Spinal cord (tissue), 10 donors: ENCODE measurements at places on chromosomes 16 and 17. TPM values are rescaled to one million over a fixed set of nuclear protein-coding genes. Genes with fewer than 3 reads are reported as not detected.

- no peak for DNase-seq
Observed at GRCh38 chr16:66207139-66207882, 159.2 kb upstream of the CDH5 start.

GRCh38 chr17:42309986-42310786, 21.9 kb downstream of the STAT5A start:
- no peak for DNase-seq

- no peak for DNase-seq
Observed at GRCh38 chr16:80875616-80876015, 71.2 kb upstream of the CDYL2 start.

DNA sequence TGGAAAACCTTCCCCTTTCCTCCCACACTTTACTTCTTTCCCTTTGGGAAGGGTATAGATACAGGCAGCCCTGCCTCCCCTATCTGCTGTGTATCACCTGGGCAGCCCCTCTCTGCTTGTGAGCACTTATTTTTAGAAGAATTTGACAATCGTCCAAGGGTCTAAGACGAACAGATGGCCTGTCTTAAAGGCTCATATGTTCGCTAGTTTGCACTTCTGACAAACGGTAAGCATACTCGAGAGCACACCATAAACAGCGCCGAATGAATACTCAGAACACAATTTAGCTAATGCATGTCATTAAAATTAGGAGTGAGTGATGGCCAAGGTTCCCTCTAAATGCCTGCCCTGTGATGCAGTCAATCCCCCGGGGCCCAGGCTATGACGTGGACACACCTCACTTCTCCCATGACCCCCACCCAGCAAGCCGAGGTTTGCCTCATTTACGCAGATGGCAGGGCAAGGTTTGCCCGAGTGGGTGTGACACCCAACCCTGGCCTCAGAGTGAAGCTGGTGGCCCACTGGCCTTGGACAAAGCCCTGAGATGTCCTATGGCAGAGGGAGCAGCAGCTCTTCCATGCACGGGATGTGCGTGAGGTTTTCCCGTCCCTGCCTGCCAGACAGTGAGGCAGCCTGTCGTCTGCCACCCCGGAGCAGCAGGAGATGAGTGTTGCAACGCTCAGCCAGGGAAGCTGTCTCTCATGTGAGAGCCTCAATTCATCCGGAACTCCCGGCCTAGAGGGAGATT, 125.2 kb downstream of the C16orf78 start:
- peak; percentile 94 for DNase-seq

- DNase-seq: no peak
Observed at GRCh38 chr17:43994272-43995149, 9.9 kb upstream of the NAGS start.

- no peak for DNase-seq
Observed at GRCh38 chr16:373848-374615, 3.7 kb upstream of the MRPL28 start.

DNA sequence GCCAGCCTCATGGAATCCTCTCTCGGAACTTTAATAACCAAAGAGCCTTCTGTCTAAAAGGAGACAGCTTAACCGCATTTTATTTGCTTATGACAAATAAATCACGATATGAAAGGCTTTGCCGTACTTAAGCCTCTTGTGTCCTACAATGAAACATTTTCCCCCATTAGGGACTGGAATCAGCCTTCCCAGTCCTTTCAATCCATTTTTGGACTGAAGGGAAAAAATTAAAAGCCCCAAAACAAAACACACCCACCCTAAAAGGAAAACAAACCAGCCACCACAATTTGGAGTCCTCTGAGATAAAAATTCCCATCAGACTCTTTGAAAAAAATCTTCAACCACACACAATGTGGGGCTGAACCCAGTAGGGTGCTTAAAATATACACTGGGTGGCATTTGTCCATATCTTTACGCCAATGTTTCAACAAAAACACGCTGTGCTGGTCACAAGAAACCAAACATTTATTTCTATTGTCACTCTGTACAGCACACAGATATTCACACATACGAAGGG, 3.0 kb downstream of the HOXB4 start:
- DNase-seq: no peak

DNA sequence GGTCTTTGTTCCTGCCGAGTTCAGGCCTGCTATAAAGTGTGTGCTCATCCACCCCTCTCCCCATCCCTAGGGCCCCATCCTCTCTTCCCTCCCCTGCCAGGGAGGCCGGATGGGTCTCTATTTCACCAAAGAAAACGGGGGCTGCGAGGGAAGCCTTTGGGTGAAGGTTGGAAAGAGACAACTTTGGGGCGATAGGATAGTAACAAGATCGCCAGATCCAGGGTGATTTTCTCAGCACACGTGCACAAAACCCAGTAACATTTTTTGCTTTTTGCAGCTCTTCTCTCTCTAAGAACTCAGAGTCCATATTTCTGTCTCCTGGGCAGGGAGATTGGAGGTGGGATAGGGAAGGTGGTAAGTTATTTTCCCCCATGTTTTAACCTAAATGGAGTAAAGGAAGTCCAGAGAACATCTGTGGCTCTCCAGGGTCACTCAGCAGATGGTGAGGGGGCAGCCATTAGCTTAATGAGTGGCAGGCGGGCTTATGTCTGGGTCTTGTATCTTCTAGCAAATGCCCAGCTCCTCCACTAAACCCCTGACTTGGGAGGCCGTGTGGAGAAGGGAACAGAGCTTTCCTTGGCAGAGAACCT, 6.9 kb downstream of the CCR7 start:
- DNase-seq: no peak

GRCh38 chr17:31095236-31096105, 694 bp downstream of the NF1 start:
- DNase-seq: peak; percentile 47

GRCh38 chr17:45256114-45256966, 5.6 kb downstream of the SPATA32 start:
- no peak for DNase-seq

DNA sequence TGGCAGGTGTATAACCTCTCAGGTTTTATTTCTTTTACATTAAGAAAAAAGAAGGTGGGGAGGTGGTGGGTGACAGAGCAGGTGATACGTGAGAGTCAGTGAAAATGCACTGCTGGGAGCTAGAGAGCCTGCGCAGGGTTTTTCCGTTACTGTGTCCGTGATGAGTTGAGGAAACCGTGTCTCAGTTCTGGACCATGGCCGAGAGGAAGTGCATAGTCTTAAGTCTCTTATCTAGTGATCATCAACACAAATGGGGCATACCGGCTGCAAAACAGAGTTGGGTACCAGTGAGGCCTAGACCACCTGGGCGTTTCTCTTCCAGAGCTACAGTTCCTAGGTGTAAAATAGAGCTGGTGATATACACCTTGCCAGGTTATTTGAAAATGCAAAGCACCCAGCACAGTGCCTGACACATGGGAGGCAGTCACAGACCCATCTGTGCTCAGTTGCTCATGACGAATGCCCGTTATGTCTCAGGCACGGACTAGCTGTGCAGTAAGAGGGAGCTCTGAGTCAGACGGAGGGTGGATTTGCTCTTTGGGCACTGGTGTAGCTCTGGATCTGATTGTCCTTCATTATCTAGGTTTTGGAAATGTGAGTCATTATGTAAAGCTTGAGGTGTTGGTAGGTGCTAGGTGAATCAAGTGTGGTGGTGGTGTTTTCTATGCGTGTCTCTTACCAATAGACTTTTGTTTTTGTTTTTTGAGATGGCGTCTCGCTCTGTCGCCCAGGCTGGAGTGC, 60.9 kb downstream of the RPTOR start:
- DNase-seq: no peak

DNA sequence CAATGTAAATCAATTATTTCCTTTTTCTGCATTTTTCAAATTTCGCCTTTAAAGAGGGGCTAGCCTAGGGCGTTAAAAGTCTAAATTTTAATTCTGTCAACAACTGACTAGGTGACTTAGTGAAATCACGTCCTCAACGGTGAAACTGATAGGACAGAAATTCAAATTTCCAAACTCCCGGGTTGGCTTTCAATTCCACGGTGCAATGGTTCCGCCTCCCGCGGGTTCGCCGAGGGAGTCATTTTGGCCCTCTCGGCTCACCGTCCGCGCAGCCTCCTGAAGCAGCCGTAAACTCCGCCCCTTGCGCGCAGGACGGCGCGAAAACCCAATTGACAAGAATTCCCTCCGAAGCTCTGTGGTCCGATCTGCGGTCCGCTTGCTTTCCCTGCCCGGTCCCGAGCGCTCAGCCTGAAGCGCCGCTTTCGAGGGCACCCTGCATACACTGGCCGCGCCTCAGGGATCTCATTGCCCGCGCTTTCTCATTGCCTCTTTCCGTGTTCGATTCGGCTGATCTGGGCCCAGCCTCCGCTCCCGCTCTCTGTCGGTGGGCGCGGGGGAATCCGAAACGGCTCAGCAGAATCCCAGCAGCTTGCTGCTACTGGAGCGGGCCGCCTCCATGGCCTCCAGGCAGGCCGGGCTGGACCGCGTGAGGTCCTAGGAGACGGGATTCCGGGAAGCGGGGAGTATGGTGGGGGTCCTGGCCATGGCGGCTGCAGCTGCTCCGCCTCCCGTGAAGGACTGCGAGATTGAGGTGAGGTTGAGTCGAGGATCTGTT, at the start of gene ATAD5:
Gene ATAD5 (plus strand): TSS at position 304 of the 775 bp plus-strand sequence. CDS start 382 bp downstream, at position 686.
- DNase-seq: peak; percentile 80

GRCh38 chr17:45973099-45973780, 25.8 kb upstream of the STH start:
- no peak for DNase-seq

DNA sequence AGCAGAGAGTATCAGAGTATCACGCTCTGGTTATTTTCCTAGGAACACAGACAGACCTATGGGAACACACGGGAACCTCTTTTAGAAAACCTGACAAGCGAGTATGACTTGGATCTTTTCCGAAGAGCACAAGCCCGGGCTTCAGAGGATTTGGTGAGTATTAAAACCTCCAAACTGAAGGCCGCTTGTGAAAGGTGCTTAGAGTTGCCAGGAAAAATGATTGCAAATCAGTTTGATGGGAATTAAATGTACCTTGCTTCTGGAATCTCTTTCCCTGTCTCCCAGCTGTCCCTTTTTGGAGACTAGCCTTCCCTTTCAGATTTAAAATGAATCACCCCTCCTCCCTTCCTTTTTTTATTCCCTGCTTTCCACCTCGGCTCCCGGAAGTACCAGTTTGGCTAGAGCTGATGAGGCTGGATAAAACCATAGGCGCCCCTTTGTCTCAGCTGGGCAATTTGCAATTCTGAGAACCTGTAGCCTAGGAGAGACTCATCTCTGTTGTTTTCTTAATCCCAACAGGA, 27.3 kb downstream of the KAT7 start:
- DNase-seq: peak; percentile 23

DNA sequence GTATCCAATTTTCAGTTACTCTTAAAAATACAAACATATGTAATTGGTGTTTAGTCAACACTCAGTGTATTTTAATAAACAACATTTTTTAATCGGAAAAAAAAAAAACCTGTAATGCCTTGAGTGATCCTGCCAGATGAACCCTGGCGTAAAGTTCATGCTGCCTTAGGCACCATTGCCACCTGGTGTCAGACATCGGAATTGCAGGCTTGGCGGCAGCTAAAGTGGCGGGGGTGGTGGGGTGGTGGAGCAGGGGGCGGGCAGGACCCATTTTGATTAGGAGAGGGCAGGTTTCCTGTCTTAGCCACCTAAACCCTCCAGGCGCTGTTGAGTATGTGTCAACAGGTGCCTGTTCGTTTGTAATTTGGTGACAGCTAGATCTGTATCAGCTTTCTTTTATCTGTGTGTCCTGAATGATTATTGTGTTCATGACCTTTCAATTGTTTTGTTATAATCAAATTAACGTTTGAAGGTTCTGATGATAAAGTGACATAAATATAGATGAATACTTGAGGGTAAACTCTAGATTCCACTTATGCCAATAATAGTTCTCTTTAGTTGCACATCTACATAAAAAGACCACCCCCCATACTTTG, 588.7 kb downstream of the CDH13 start:
- DNase-seq: no peak

- no peak for DNase-seq
Observed at GRCh38 chr17:73562896-73563295, 81.3 kb downstream of the SDK2 start.

DNA sequence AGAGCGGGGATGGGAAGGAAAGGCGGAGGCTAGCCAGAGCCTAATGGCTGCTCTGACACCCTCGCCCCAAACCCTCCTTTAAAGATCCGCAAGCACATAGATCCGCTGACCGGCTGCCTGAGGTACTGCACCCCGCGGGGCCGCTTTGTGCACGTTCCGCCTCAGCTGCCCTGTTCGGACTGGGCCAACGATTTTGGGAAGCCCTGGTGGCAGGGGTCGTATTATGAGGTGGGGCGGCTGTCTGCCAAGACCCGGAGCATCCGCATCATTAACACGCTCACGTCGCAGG, 663 bp downstream of the CYB5D1 start:
- DNase-seq: no peak

DNA sequence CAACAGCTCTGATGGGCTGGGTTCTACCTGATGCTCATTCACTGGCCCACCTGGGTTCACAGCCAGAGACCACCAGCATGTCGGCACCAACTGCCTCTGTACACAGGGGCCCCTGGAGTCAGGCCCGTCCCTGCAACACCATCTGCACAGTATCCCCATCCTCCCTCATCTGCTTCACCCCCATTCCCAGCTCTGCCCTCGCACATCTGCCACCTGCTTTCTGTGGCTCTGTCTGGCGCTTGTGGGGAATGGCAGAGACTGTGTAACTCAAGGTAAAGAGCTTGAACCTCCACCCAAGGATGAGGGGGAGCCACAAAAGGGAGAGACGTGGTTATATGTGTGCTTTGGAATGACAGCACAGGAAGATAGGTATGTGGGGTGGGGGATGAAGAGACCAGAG, 27.2 kb downstream of the SMPD3 start:
- DNase-seq: no peak

GRCh38 chr17:30905742-30906100, 317 bp downstream of the TEFM start:
- DNase-seq: peak; percentile 30

GRCh38 chr16:23499801-23500200, 10.5 kb downstream of the GGA2 start:
- DNase-seq: no peak

DNA sequence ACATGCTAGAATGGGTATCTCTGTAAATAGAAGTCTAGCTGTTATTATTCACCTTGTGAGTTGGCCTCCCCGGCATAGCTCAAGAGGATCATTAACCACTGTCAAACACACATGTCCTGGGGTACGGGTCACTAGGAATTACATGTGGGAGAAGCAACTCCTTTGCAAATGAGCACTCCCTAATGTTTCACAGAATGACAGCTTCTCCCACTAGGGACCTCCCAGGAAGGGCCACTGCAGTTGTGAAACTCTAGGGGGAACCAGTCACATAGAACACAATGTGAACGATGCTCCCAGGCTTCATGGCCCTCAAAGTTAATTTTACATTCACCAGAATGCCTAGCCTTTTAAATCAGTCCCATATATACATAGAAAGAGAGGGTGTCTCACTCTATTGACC, 12.4 kb upstream of the ZNF19 start:
- DNase-seq: no peak

- DNase-seq: no peak
Observed at GRCh38 chr17:48630009-48630924, 4.1 kb upstream of the HOXB9 start.

Gene P2RX1
- total RNA-seq: 1.9 TPM

Gene TBC1D3B
- 4.0 TPM for total RNA-seq

Gene ACSM2A
- not detected for total RNA-seq

Gene PRPSAP2
- 96.1 TPM for total RNA-seq

Gene ZP2
- 0.20 TPM for total RNA-seq

Gene KRTAP2-1
- total RNA-seq: not detected

Gene NEUROD2
- total RNA-seq: 2.5 TPM

Gene LGALS9B
- not detected for total RNA-seq

Gene RUNDC3A
- total RNA-seq: 44.0 TPM

Gene SYT17
- total RNA-seq: 11.3 TPM

Gene DLX3
- total RNA-seq: 0.44 TPM

Gene OR3A3
- total RNA-seq: not detected
